ENCODE measurements at places on chromosomes 5 and 9. TPM values are rescaled to one million over a fixed set of nuclear protein-coding genes. Genes with fewer than 3 reads are reported as not detected.

Gene CDHR2
- total RNA-seq = 2.1 TPM

Gene C1QTNF3
- total RNA-seq = 3.0 TPM

Gene SLC6A18
- not detected for total RNA-seq

Gene SHOC1
- not detected for total RNA-seq

Gene GRHPR
- total RNA-seq = 62.3 TPM

Gene TBC1D13
- total RNA-seq = 22.5 TPM

Gene CDH18
- not detected for total RNA-seq

Gene CDX1
- not detected for total RNA-seq

Gene CREBRF
- total RNA-seq = 10.0 TPM

- no peak for DNase-seq
- no peaks in the 10 kb centered on the region for H3K36me3 ChIP-seq
- H3K4me1 ChIP-seq = no peaks in the 10 kb centered on the region
- peaks cover 8% of the 10 kb centered on the region for H3K27me3 ChIP-seq
Observed at GRCh38 chr5:156476678-156477077, 149.7 kb downstream of the SGCD start.

GRCh38 chr9:135761845-135762168, 59.8 kb downstream of the KCNT1 start:
- no peak overlapping the region for H3K27ac ChIP-seq
- DNase-seq = no peak
- no peak overlapping the region for H3K4me3 ChIP-seq
- H3K27me3 ChIP-seq = no peaks in the 10 kb centered on the region
- H3K36me3 ChIP-seq = no peaks in the 10 kb centered on the region

- DNase-seq = no peak
- no peaks in the 10 kb centered on the region for H3K27me3 ChIP-seq
- no peak overlapping the region for H3K4me3 ChIP-seq
- peaks cover 30% of the 10 kb centered on the region for H3K4me1 ChIP-seq
- no peak overlapping the region for H3K27ac ChIP-seq
Observed at GRCh38 chr5:177142098-177142611, 8.6 kb downstream of the NSD1 start.

- peak; percentile 40 for DNase-seq
- H3K27ac ChIP-seq = peak overlapping the region; percentile 82
- peak overlapping the region; percentile 98 for H3K4me3 ChIP-seq
- no peaks in the 10 kb centered on the region for H3K27me3 ChIP-seq
Observed at GRCh38 chr5:1799110-1799601, 481 bp downstream of the MRPL36 start.

- H3K36me3 ChIP-seq = no peaks in the 10 kb centered on the region
- no peak for DNase-seq
- H3K4me1 ChIP-seq = peaks cover 15% of the 10 kb centered on the region
- no peaks in the 10 kb centered on the region for H3K27me3 ChIP-seq
- no peak overlapping the region for H3K4me3 ChIP-seq
Observed at GRCh38 chr5:119418606-119419100, 33.6 kb upstream of the HSD17B4 start.

DNA sequence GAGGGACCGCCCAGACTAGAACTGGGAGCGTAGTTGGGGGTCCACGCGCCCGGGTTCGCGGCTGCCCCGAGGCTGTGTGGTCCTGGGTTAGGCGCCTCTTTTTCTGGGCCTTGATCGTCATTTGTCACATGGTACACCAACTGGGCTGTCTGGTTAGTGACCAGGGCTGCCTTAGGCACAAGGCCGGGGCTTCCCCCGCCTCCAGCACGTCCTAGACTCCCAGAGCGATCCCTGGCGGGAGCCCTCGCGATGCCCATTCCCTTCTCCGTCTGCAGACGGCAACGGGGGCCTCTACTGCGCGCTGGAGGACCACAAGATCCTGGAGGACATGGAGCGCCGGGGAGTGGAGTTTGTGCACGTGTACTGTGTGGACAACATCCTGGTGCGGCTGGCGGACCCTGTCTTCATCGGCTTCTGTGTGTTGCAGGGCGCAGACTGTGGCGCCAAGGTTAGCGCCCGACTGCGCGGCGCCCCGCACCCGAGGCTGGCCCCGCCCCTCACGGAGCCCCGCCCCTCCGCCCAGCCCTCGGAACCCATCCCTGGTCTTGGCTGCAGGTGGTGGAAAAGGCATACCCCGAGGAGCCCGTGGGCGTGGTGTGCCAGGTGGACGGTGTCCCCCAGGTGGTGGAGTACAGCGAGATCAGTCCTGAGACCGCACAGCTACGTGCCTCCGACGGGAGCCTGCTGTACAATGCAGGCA, 1.5 kb downstream of the UAP1L1 start:
- peaks cover 17% of the 10 kb centered on the region for H3K4me1 ChIP-seq
- H3K4me3 ChIP-seq = peak overlapping the region; percentile 79
- H3K36me3 ChIP-seq = peaks cover 35% of the 10 kb centered on the region

DNA sequence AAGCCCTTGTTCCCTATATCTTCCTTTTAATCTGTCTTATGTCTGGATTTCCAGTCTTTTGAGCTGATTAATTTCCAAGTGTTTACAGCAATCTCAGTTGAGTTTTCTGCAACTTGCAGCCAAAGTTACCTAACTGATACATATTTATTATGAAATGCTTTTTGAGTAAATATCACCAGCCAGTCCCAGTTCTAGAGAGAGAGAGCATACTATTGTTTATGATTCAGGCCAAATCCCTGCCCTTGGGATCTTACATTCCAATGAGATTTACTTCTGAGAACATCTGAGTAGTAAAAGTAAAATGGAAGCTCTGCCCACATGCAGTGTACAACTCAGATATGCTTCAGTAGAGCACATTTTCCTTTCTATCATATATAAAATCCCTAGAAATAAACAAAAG, 661.7 kb downstream of the KCTD16 start:
- no peaks in the 10 kb centered on the region for H3K36me3 ChIP-seq
- H3K4me3 ChIP-seq = no peak overlapping the region
- no peak for DNase-seq
- H3K27me3 ChIP-seq = no peaks in the 10 kb centered on the region

DNA sequence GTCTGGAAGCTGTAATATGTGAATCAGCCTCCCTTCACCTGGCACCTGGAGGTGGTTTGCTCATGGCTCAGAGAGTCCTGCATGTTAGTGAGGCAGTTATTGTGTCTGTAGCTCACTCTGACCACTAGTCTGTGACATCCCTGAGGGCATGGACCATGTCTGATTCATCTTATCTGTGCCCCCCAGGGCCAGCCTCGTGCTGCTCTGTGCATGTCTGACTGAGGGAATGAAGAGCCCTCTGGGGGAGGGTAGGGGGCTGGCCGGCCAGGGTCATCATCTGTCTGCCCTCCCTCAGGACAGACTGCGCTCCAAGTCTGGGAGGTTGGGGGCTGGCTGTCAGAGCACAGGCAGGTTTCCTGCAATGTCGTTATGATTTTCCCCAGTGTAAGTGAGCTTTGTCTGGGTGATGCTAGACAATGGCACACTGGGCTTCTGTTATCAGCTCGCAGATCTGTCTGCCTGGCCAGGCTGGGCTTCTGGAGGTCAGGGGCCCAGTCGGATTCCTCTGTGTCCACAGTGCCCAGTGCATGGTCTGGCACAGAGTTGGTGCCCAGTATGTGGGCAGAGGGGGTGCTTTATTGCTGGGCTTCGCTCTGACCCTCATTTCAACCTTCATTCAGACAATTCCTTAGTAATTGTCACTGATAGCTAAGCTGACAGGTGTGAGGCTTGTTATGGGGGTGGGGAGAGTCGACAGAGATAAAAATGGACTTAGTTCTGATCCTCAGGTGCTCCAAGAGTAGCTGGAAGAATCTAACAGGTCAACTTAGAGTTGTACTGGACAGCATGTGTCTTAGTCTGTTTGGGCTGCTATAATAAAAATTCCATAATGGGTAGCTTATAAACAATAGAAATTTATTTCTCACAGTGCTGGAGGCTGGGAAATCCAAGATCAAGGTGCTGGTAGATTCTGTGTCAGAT, 85.7 kb upstream of the SHB start:
- H3K36me3 ChIP-seq = no peaks in the 10 kb centered on the region
- no peak overlapping the region for H3K4me3 ChIP-seq
- DNase-seq = no peak
- H3K27ac ChIP-seq = no peak overlapping the region

GRCh38 chr5:173204185-173204979, 30.6 kb downstream of the NKX2-5 start:
- H3K4me3 ChIP-seq = no peak overlapping the region
- peak; percentile 46 for DNase-seq
- no peaks in the 10 kb centered on the region for H3K4me1 ChIP-seq
- H3K36me3 ChIP-seq = no peaks in the 10 kb centered on the region
- no peak overlapping the region for H3K27ac ChIP-seq

- no peak overlapping the region for H3K27ac ChIP-seq
- no peaks in the 10 kb centered on the region for H3K4me1 ChIP-seq
- H3K36me3 ChIP-seq = peaks cover 15% of the 10 kb centered on the region
- H3K4me3 ChIP-seq = no peak overlapping the region
- DNase-seq = no peak
- no peaks in the 10 kb centered on the region for H3K27me3 ChIP-seq
Observed at GRCh38 chr9:85569988-85570387, 171.8 kb downstream of the AGTPBP1 start.

DNA sequence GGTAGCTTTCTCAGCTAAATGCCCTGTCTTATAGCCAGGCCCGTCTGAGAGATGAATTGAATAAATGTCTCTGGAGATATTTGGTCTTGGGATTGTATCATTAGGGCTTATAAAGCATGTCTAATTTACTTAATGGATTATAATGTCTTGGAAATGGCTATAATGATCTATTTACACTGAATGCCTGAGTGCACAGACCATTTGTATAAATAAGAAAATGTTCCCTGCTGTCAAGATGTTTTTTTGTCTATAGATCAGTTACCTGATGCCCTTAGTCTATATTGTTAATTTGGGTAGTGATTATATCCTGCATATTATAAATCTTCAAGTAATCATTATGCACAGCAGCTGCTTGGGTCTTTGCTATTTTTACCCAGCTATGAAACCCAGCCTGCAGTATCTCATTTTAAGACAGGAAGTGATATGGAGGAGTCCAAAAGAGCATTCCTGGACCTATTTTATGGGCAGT, 112.9 kb upstream of the ACTBL2 start:
- no peak for DNase-seq
- H3K4me1 ChIP-seq = no peaks in the 10 kb centered on the region
- H3K27me3 ChIP-seq = peaks cover 2% of the 10 kb centered on the region
- no peaks in the 10 kb centered on the region for H3K36me3 ChIP-seq
- no peak overlapping the region for H3K4me3 ChIP-seq

GRCh38 chr5:168177831-168178450, 113.5 kb upstream of the WWC1 start:
- no peak for DNase-seq
- H3K27ac ChIP-seq = no peak overlapping the region
- no peak overlapping the region for H3K4me3 ChIP-seq

DNA sequence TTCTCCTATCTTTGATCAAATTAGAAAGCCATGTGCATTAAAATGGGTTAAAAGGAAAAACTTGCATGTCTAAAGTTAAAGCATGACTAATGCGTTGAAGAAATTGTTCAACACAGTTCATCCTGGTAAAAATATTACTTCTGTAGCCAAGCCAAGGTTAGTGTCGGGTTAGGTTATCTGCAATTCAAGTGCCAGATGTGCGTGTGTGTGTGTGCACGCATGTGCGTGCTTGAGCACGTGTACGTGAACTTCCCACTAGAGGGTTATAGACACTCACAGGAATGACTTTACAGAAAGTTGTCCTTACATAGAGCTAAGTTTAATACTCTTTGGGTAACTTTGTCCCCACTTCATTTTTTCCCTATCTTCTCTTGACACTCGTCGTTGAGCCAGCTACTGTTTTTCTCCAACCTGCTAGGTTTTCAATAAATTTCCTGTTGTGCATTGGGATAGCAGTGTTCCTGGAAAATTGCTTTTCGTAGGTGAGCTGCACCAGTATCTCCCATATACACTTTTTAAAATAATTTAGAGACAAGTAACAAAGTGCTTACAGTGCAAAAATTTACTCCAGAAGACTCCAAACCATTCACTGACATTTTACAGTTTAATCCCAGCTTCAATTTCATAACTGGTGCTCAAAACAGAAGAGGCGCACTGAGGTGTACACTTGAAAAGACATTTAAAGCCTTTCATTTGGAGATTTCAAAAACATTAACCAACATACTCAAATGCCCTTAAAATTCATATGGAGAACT, 353.8 kb downstream of the NFIB start:
- no peak for DNase-seq
- H3K27me3 ChIP-seq = no peaks in the 10 kb centered on the region
- no peaks in the 10 kb centered on the region for H3K36me3 ChIP-seq
- no peak overlapping the region for H3K27ac ChIP-seq
- H3K4me3 ChIP-seq = no peak overlapping the region

DNA sequence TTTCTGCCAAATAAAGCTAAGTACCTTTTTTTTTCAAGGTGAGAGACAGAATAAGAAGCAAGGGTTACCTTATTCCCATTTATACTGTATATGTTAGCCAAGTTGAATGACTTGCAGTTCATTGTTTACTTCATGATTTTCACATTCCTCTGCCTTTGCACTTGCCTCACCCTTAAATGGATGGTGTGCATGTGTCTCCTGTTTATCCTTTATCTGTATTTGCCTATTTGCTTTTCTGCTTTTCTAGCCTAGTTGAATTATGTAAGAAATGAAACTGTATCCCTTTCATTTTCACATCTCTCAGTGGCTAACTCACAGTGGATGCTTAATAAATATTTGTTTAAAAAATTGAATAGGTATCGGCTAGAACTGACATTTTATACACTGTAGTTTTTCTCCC, 200.8 kb upstream of the ST8SIA4 start:
- no peaks in the 10 kb centered on the region for H3K4me1 ChIP-seq
- H3K27me3 ChIP-seq = no peaks in the 10 kb centered on the region
- DNase-seq = no peak

- no peaks in the 10 kb centered on the region for H3K27me3 ChIP-seq
- no peaks in the 10 kb centered on the region for H3K36me3 ChIP-seq
- no peak overlapping the region for H3K4me3 ChIP-seq
- no peak for DNase-seq
Observed at GRCh38 chr5:147965715-147966114, 59.4 kb upstream of the C5orf46 start.

GRCh38 chr5:89064054-89064453, 181.1 kb upstream of the MEF2C start:
- H3K4me3 ChIP-seq = no peak overlapping the region
- H3K4me1 ChIP-seq = no peaks in the 10 kb centered on the region
- DNase-seq = no peak
- no peaks in the 10 kb centered on the region for H3K27me3 ChIP-seq

GRCh38 chr5:83925955-83926337, 205.3 kb upstream of the HAPLN1 start:
- no peaks in the 10 kb centered on the region for H3K4me1 ChIP-seq
- no peaks in the 10 kb centered on the region for H3K27me3 ChIP-seq
- no peak for DNase-seq

GRCh38 chr9:3585606-3586005, 59.8 kb upstream of the RFX3 start:
- DNase-seq = no peak
- H3K4me3 ChIP-seq = no peak overlapping the region
- H3K4me1 ChIP-seq = peaks cover 7% of the 10 kb centered on the region

GRCh38 chr5:170148430-170149205, 42.9 kb downstream of the FOXI1 start:
- no peaks in the 10 kb centered on the region for H3K4me1 ChIP-seq
- H3K4me3 ChIP-seq = no peak overlapping the region
- no peak overlapping the region for H3K27ac ChIP-seq

- H3K36me3 ChIP-seq = no peaks in the 10 kb centered on the region
- no peak overlapping the region for H3K27ac ChIP-seq
- H3K4me1 ChIP-seq = peaks cover 6% of the 10 kb centered on the region
- H3K4me3 ChIP-seq = no peak overlapping the region
- H3K27me3 ChIP-seq = peaks cover 29% of the 10 kb centered on the region
Observed at GRCh38 chr9:98897745-98898144, 46.0 kb upstream of the COL15A1 start.

- H3K36me3 ChIP-seq = no peaks in the 10 kb centered on the region
- peaks cover 77% of the 10 kb centered on the region for H3K27me3 ChIP-seq
- no peaks in the 10 kb centered on the region for H3K4me1 ChIP-seq
- no peak for DNase-seq
- H3K27ac ChIP-seq = no peak overlapping the region
- H3K4me3 ChIP-seq = no peak overlapping the region
Observed at GRCh38 chr5:174733836-174734235, 9.5 kb downstream of the MSX2 start.
